ENCODE measurements at places on chromosomes 3 and 15.

DNA sequence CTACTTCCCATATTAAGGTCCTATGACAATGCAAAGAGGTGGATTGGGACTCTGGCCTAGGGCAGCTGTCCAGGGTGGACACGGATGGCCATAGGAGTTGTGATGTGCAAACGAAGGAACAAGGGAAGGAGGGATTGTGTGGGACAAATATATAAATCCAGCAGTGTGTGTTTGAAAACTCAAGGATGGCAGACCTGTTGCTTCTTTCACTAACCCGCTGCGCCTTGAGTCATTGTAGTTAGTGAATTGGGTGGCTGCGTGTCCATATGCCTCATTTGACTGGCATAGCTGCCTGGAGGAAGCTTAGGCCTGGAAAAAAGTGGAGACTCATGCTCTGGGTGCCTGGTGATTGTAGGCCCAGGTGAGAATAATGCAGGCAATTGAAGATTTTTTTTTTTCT lies 334.7 kb downstream of the THSD4 start:
- H3K4me3 ChIP-seq, result no peak overlapping the region
- H3K27me3 ChIP-seq, result no peaks in the 10 kb centered on the region
- no peak for DNase-seq
- no peaks in the 10 kb centered on the region for H3K36me3 ChIP-seq

DNA sequence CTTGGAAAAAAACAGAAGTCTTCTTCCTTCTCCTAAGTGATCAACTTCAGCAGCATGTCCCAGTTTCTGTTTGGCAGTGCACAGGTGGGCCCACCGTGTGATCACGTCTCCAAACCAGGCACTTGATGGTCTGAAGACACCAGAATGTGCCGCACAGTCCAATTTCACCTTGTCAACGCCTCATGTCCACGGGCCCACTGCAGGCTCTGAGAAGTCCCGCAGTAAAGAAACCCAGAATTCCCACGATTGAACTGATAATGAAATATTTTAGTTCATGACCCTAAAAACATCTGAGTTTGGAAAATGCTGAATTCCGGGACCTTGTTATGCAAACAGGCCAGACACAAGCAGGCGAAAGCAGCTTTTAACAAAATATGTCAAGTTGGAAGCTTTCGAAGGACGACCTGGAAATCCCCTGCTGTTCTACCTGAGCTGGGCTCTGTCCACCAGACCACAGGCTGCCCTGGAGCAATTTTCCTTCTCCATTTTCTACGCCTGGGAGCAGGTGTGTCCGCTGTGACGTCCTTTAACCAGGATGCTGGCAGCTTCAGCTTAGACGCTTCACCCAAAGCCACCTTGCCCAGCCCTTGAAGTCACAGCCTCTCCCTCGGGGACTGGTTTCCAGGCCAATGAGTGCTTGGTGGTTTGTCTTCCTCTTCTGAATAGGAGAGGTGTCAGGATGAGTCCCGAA lies 167.8 kb upstream of the IQSEC1 start:
- no peak overlapping the region for H3K27ac ChIP-seq
- H3K4me3 ChIP-seq, result no peak overlapping the region
- no peaks in the 10 kb centered on the region for H3K4me1 ChIP-seq

DNA sequence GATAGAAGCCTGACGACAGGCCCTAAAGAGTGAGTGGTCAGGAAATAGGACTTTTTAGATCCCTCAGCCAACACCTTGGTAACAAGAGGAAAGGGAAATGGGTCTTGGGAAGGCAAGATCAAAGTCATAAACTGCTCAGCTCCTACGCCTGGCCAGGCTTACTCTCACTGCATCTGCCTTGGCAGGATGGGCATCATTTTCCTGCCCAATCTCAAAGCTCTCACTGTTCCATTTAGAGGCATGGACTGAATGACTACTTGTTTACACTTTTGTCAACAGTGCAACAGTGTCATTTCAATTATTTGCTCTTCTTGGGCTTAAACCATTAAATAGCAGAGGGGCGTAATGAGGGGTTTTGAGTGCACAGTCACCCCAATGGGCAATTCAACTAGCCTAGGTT lies 808.7 kb downstream of the GRM7 start:
- no peak overlapping the region for H3K27ac ChIP-seq
- no peaks in the 10 kb centered on the region for H3K36me3 ChIP-seq
- H3K27me3 ChIP-seq, result no peaks in the 10 kb centered on the region
- no peak for DNase-seq
- H3K4me3 ChIP-seq, result no peak overlapping the region

DNA sequence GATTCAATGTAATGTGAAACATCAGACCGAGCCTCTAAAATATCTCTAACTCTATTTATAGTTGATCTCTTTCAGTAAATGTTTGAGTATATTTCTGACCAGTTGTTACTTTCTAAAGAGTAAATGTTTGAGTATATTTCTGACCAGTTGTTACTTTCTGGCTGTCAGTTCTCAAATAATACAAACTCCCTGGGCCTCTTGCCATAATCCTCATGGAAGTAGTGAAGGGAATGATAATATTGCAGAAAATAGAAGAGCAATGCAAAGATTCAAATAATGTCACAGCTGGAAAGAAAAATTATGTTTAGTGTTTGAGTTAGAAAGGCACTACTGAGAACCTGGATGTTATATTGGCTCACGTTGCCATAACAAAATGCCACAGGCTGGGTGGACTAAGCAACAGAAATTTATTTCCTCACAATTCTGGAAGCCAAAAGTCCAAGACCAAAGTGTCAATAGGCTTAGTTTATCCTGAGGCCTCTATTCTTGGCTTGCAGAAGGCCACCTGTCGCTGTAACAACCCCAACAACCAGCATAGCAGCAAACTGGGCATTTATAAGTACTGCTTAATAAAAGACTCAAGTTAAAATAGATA lies 470.6 kb upstream of the BCHE start:
- H3K27ac ChIP-seq, result no peak overlapping the region
- DNase-seq, result no peak
- H3K4me3 ChIP-seq, result no peak overlapping the region
- no peaks in the 10 kb centered on the region for H3K4me1 ChIP-seq

- H3K27me3 ChIP-seq, result no peaks in the 10 kb centered on the region
- H3K27ac ChIP-seq, result no peak overlapping the region
- H3K4me1 ChIP-seq, result no peaks in the 10 kb centered on the region
- H3K36me3 ChIP-seq, result no peaks in the 10 kb centered on the region
- H3K4me3 ChIP-seq, result no peak overlapping the region
- DNase-seq, result no peak
Observed at GRCh38 chr3:81967393-81967792, 205.9 kb upstream of the GBE1 start.

GRCh38 chr3:136950623-136951022 lies 7.2 kb upstream of the IL20RB start:
- H3K4me3 ChIP-seq, result no peak overlapping the region
- no peak for DNase-seq
- H3K27me3 ChIP-seq, result no peaks in the 10 kb centered on the region
- no peaks in the 10 kb centered on the region for H3K4me1 ChIP-seq

DNA sequence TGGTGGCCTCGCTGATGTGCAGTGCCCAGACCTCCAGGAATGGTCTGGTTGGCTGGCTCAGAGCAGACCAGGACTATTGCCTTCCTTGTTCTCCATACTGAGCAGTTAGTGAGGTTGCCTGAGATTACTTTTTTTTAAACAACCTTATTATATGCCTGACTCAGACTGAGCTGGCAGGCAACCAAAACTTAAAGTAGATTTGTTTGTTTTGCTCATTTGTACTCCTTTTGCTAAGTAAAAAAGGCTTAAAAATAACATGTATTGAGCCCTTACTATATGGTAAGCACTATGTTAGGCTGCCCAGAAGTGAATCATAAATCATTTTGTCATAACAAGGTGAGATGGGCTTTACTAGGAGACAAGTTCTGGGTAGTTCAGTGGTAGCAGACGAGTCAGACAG lies 92.4 kb downstream of the GHSR start:
- H3K36me3 ChIP-seq, result peaks cover 17% of the 10 kb centered on the region
- H3K27ac ChIP-seq, result peak overlapping the region; percentile 6
- no peak for DNase-seq
- no peaks in the 10 kb centered on the region for H3K27me3 ChIP-seq
- peaks cover 22% of the 10 kb centered on the region for H3K4me1 ChIP-seq
- H3K4me3 ChIP-seq, result no peak overlapping the region

DNA sequence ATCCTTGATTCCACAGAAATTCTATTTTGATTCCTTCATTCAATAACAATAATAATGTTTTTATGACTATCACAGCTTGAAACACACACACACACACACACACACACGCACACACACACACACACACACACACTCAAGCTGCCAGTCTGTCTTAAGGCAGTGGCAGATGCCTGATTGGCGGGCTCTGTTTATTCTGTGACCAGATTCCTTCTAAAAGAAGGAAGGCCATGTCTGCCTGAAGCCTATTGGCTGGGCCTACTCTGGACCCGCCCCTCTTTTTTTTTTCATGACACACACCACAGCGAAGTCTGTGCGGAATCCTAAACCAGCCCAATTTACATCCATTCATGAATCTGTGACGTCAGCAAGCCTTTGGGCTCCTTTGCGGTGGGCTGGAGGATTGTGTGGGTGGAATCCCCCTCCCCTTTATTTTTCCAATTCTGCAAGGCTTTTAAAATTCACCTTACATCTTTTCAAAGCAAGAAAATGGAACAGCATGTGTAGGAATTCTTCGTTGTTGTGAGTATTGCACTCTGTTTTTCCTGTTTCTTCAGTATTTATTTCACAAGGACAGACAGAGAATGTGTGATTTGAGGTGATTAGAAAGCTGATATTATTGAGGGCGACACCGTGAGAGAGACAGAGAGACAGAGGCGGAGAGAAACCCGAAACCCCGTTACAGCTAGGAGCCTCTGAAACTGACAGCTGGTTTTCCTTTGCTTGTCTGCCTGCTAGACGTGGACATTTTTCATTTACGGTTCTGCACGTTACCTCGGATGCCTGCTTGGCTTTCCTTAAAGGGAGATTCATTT lies at the start of gene MAP3K13:
Gene MAP3K13 (plus strand): TSS at position 287 of the 812 bp plus-strand sequence. CDS start 65,446 bp downstream, outside the sequence.
- no peaks in the 10 kb centered on the region for H3K4me1 ChIP-seq
- H3K27ac ChIP-seq, result peak within 1 kb of the TSS; percentile 27
- H3K27me3 ChIP-seq, result no peaks in the 10 kb centered on the region
- no peaks in the 10 kb centered on the region for H3K36me3 ChIP-seq
- peak within 1 kb of the TSS; percentile 89 for H3K4me3 ChIP-seq
- peak; percentile 71 for DNase-seq

GRCh38 chr3:124256599-124256998 lies 264.7 kb upstream of the ROPN1 start:
- H3K36me3 ChIP-seq, result no peaks in the 10 kb centered on the region
- DNase-seq, result no peak
- H3K4me3 ChIP-seq, result no peak overlapping the region
- H3K27ac ChIP-seq, result peak overlapping the region; percentile 82
- H3K27me3 ChIP-seq, result no peaks in the 10 kb centered on the region
- H3K4me1 ChIP-seq, result peaks cover 72% of the 10 kb centered on the region

DNA sequence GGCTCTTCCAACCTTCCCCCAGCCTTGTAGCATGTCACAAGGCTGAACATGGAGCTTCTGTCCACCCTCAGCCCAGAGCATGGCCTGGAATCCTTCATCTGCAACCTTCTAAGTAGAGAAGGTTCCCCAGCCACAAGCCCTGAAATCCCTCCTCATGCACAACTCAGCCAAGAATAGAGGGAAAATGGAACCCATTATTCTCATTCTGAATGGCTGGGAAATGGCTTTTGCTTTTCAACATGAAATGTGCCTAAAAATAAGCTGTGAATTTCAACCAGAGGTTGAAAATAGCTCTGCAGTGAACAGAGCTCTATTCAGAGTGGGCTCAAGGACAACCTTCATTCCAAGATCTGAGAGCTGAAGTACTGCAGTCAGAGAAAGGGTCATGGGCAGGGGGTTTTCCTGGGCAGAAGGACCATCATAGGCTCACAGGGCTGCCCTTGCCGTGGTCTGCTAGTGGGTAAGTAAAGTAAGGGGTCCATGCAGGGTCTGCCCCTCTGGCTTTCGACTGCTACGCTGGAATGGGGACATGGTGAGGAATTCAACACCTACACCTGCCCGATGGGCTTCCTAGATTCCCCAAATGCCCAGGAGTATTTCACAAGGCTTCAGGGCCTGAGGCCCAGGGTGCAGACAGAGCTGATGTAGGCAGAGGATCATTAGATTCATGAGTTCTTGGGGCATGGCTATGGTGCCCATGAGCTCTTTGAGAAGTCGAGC lies 35.9 kb downstream of the POC1A start:
- no peaks in the 10 kb centered on the region for H3K27me3 ChIP-seq
- H3K4me3 ChIP-seq, result no peak overlapping the region
- no peaks in the 10 kb centered on the region for H3K36me3 ChIP-seq
- H3K4me1 ChIP-seq, result peaks cover 5% of the 10 kb centered on the region

GRCh38 chr3:32082721-32083120 lies 23.7 kb upstream of the GPD1L start:
- peak overlapping the region; percentile 32 for H3K4me3 ChIP-seq
- DNase-seq, result no peak
- no peaks in the 10 kb centered on the region for H3K36me3 ChIP-seq
- H3K27me3 ChIP-seq, result no peaks in the 10 kb centered on the region
- H3K4me1 ChIP-seq, result peaks cover 19% of the 10 kb centered on the region

DNA sequence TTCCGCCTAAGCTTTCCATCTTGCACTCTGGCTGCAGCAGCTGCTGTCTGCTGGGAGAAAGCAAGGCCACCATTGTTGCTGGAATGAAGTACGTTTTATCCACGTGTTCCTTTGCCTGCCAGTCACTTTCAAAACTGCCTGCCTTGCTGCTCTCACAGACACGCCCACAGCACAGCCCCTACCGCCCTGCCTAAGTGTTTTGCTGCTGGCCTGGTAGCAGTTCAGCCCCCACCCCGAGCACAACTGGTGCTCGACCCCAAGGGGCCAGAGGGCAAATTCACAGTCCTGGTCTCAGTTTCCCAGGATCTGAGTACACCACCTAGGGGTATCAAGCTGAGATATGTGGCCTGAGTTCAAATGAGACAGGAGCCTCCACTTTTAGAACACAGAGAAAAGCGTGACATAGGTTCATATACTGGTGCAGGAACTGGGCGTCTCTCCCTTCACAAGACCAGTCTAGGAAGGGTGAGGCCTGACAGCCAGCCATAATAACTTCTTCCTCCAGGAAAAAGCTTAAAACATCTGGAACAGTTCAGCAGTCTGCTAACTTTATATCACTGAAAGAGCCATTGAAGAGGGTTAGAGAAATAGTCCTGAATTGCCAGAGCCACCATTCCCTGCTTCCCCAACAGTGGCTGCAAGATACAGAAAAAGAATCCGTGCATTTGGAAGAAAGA lies 1012.3 kb downstream of the ZPLD1 start:
- H3K36me3 ChIP-seq, result no peaks in the 10 kb centered on the region
- no peak overlapping the region for H3K27ac ChIP-seq
- no peaks in the 10 kb centered on the region for H3K4me1 ChIP-seq
- DNase-seq, result no peak

DNA sequence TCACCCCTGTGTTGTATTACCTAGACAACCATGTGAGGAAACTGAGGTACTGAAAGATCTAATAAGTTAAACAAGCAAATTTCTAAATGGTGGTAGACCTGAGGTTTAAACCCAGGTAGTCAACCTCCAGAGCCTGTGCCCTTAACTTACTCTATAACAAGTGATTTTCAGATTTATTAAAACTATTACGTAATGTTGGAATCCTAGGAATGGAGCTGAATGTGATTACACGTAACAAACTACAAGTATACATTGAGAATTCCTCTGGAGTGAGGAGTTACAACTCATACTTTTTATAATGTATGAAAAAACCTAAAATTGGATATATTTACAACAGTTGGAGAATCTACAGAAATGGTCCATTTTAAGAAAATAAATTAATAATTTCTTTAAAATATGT lies 18.0 kb downstream of the FAM98B start:
- no peak overlapping the region for H3K4me3 ChIP-seq
- peaks cover 10% of the 10 kb centered on the region for H3K36me3 ChIP-seq
- no peak for DNase-seq
- H3K27ac ChIP-seq, result no peak overlapping the region
- no peaks in the 10 kb centered on the region for H3K27me3 ChIP-seq

GRCh38 chr3:112646623-112647022 lies 5.7 kb upstream of the CCDC80 start:
- DNase-seq, result no peak
- no peaks in the 10 kb centered on the region for H3K4me1 ChIP-seq
- H3K27me3 ChIP-seq, result no peaks in the 10 kb centered on the region
- no peak overlapping the region for H3K27ac ChIP-seq
- H3K36me3 ChIP-seq, result no peaks in the 10 kb centered on the region
- H3K4me3 ChIP-seq, result no peak overlapping the region
